Activated effector memory CD4-positive, alpha-beta T cell treated with anti-CD3 and anti-CD28 coated beads, Interleukin-2, amount 50 U/mL, for 16 hours (primary cell): ENCODE measurements at places on chromosomes 3 and 15.

GRCh38 chr15:63338170-63338569 lies 43.5 kb downstream of the CA12 start:
- peak; percentile 4 for DNase-seq

DNA sequence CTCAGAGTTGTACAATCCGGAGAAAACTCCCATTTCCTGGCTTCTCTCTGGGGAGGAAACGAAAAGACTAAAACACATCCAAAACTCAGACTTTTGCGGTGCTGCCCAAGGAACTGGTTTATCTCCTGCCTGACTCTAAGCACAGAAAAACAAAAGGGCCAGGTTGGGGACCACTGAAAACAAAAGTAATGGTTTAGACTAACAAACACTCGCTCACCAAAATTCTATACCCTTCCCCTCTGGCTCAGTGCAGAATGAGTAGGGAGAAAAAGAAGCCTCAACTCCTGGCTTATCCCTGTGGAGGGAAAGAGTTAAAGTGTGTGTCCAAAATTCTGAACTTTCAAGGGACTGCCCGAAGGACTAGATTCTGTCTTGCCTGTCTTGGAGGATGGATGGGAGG lies 173.6 kb downstream of the FGF12 start:
- DNase-seq = no peak

DNA sequence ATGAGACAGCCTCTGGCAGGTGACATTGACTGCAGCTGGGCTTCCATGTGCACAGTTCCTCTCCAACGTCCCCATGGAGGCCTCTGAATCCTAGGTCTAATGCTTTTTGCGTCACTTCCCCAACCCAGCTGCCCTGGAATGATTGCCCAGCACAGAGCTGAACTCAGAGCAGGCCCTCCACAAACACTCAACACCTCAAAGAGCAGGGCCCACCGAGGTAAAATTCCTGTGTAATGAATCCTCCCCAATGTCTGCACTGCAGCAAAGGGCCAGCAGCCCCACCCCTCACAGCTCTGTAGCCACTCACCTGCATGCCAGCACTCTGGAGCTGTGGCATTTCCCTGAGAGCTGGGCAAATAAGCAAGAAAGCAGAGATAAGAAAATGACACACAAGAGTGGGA lies 42.6 kb upstream of the DUSP7 start:
- no peak for DNase-seq

GRCh38 chr15:44427756-44428724 lies 611 bp downstream of the CTDSPL2 start:
- DNase-seq = no peak

DNA sequence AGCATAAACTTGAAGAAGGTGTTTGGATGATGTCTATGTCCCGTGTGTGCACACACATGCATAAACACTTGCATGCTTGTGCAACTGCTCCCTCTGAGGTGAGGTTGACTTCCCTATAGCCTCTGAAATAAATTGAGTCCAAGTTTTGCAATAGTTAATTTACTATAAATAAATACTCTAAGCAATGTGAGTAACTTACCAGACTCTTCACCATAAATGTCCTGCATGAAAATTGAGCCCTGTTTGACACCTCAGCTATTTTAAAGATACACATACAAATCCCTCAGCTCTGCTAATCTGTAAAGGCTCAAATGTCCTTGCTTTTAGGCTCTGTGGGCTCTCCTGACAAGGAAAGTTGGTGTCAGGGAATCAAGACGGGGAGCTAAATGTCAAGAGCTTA lies 37.1 kb downstream of the GJD2 start:
- no peak for DNase-seq

DNA sequence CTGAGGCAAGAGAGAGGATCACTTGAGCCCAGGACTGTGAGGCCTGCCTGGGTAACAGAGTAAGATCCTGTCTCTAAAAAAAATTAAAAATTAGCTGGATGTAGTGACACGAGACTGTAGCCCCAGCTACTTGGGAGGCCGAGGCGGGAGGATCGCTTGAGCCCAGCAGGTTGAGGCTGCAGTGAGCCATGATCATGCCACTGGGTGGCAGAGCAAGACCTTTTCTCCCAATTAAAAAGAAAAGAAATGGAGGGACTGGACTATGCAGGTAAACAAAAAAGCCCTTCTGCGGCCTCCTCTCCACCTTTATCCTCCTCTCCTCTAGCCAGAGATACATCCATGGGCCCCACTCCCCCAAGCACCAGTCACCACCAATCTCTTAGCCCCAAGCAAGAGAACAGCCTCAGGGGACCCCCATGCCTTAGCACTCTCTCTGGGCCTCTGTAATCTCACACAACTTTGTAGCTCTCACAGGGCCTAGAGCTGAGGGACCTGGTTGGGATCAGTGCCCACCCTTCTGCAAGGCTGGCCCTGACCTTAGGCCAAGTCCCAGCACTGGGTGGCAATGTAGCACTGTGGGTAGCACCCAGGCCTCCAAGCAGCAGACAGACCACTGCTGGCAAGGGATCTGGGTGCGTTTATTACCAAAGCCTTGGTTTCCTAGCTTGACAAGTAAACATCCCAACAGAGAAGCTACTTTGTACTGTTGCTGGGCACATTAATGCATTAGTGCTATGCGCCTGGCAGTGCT lies 43.4 kb downstream of the FAM174B start:
- DNase-seq = peak; percentile 53

GRCh38 chr3:105315815-105316214 lies 50.9 kb upstream of the ALCAM start:
- DNase-seq = no peak

DNA sequence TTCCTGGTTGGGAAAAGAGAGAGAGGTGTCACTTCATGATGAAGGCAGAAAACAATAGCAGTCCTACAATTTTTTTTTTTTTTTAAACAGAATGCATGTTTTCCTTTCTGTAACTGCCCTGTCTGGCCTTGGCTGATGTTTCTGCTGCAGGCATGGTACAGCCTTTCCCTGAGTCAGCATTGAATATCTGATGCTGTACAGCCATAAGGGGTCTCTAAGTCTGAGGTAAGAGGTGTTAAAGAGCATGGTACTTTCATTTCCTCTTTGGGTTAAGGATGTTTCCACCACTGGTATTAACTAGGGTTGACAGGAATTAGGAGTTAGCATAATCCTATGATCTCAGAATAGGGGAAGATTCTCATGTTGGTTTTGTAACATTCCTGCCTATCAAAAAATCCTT lies 147.4 kb downstream of the CHST2 start:
- DNase-seq = no peak

GRCh38 chr15:40328751-40329150 lies 5.3 kb downstream of the INAFM2 start:
- no peak for DNase-seq

DNA sequence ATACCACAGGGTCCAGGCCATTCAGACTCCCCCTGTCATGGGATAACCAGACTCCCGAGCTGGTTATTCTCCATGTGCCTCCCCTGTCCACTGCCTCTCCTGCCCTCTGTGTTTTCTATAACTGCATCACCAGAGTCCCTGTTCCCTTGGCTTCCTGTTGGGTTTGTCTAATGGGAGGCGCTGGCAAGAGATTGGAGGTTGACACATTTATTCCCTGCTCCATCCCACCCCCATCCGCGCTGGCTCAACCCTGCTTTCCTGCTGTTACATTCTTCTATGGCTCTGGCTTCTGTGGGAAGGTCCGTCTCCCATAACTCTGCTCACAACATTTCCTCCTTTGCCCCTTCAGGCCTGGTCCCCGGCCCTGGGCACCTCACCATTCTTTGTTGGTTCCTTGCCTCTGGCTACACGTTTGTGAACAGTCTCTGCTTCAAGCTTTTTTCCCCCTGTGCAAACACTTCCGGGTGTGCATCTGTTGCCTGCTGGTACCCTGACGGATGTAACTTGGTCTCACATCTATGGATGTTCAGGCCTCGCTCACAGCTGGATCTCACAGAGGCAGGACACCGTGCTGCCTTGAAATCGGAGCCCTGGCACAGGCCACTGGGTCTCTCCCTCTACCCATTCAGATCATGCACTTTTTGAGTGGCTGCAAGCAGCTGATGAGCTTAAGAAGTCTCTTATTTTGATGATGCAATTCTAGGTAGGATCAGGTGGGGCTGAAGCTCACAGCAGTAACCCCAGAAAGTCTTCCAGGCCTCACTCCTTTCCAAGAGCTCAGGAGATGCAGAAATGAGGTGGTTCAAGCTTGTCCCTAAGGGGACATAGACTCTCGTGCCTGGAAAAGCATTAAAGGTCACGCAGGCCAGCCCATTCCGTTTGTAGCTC lies 68.6 kb upstream of the ATP13A3 start:
- no peak for DNase-seq

GRCh38 chr3:74883690-74884089 lies 269.2 kb upstream of the CNTN3 start:
- no peak for DNase-seq

DNA sequence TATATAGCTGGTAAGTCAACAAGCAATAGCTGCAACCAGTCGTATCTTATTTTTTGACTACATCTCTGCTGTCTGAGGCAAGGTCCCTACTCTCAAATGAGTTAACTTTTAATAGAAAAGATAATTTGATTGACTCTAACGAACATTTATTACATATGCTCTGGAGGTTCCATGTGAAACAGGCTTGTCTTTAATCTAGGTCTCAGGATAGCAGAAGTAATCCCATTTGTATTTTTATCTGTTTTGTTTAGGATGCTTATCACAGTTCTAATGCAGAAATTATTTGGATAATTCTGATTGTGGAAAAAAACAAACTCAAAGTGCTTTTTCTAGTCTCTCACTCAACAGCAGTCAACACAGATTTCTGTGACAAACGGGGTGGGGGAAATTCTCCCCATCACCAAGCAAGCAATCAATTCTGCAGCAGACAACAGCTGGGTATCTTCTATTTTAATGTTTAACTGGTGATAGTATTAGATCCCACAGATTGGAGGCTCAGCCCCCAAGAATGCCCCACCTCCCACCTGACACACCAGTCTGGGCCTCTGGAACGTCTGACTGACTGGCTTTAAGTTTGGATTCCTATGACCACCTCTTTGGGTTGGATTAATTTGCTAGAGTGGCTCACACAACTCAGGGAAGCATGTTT lies 58.8 kb downstream of the ITPR1 start:
- DNase-seq = no peak

- DNase-seq = peak; percentile 82
These were observed 794 bp downstream of the LRIG1 start for GRCh38 chr3:66499881-66500575.

DNA sequence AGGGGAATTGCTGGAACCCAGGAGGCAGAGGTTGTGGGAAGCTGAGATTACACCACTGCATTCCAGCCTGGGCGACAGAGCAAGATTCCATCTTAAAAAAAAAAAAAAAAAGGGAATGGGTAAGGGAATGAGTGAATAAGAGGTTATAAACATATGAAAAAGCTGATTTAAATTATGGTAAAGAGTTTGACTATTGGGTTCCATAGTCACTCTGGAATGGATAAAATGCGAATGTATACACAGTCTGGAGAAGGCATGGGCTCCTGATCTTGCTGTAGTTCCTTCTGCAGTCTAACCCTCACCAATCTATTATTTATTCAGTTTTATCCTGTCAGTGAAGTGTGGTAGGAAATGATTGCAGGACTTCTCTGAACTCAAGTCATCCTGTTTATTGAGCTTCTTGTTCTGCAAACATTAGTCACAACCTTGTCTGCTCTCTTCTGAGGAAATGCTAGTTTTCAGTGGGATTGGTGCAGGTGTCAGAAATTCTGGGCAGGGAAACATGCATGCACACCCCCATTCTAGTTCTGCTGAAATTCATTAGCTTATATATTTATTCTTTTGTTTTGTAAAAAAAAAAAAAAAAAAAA lies 190.9 kb upstream of the CFAP20DC start:
- no peak for DNase-seq

DNA sequence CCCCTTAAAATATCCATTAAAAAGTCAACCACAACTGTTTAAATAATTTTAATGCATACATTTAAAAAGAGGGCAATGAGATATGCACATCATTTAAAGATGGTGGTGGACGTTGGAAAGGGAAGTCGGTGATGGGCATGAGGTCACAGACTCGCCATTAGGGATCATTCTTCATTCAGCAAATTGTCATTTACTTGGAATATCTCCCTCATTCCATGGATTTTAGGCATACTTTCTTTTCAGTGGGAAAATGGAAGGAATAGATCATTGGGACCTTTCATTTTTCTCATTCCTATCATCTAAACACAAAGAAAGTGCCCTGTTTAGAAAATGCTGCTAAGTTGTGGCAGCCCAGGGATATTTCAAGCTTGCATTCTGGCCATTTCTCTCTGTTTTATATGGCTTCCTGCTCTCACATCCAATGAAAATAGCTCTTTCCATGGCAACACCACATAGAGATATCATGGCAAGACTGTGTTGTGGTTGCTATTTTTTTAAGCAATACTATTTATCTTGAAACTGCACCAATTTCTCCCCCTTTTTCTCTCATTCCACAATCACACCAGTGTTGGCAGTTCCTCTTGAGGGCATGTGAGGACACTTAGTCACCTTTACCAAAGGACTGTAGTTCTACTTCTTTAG lies 40.7 kb upstream of the LMCD1 start:
- no peak for DNase-seq

- no peak for DNase-seq
These were observed 197.5 kb upstream of the NSMCE3 start for GRCh38 chr15:29467091-29467490.

GRCh38 chr3:177906578-177907229 lies 629.5 kb upstream of the KCNMB2 start:
- no peak for DNase-seq

- no peak for DNase-seq
These were observed 210.3 kb upstream of the SGO1 start for GRCh38 chr3:20396335-20396734.
